ENCODE measurements at places on chromosomes 2 and 18. TPM values are rescaled to one million over a fixed set of nuclear protein-coding genes. Genes with fewer than 3 reads are reported as not detected.

GRCh38 chr2:227796045-227796711 lies 17.5 kb upstream of the CCL20 start:
- no peaks in the 10 kb centered on the region for H3K36me3 ChIP-seq
- H3K4me3 ChIP-seq = no peak overlapping the region
- H3K27ac ChIP-seq = no peak overlapping the region
- DNase-seq = no peak

The LCT gene
- total RNA-seq = 0.16 TPM

The OSBPL6 gene
- 3.3 TPM for total RNA-seq

- H3K4me1 ChIP-seq = no peaks in the 10 kb centered on the region
- DNase-seq = no peak
- no peak overlapping the region for H3K27ac ChIP-seq
- no peak overlapping the region for H3K4me3 ChIP-seq
- H3K36me3 ChIP-seq = no peaks in the 10 kb centered on the region
Measured at GRCh38 chr2:159953136-159953823, 109.1 kb downstream of the PLA2R1 start.

DNA sequence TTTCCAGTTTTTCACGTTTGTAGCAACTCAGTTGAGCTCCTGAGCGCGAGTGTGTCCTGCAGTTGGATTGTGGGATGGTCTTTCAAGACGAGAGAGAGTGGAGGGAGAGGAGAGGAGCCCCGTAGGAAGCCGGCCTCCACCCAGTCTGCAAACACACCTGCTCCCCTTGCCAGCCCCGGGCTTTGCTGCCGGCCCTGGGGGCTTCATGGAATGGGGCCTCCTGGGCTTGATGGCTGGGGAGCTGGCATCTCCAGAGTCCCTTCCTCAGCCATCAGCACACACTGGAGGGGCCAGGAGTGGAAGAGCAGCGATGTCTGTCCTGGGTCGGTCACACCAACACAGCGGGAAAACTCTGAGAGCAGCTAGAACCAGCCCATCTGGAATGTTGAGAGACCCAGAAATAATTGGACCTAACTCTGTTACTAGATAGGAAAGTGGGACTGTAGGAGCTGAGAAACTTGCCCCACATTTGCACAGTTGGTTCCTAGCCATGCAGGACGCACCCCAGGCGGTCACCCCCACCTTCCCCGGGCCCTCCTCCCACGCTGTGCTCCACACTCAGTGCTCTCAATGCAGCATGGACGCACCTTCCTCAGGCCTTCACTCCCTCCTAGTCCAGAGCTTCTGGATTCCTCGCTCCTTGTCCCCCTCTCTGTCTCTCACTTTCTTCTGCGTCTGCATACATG lies 69.6 kb downstream of the PTGR3 start:
- no peaks in the 10 kb centered on the region for H3K27me3 ChIP-seq
- no peak overlapping the region for H3K4me3 ChIP-seq
- H3K27ac ChIP-seq = no peak overlapping the region
- no peaks in the 10 kb centered on the region for H3K4me1 ChIP-seq

The ATOH8 gene
- total RNA-seq = not detected

DNA sequence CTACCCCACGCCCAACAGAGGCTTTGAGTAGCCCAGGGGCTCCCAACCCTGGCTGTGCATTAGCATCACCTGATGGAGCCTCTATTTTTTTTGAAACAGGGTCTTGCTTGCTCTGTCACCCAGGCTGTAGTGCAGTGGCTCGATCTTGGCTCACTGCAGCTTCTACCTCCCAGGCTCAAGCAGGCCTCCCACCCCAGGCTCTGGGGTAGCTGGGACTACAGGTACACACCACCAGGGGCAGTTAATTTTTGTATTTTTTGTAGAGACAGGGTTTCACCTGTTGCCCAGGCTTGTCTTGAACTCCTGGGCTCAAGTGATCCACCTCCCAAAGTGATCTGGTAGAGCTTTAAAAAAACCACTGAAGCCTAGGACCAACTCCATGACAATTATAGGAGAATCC lies 394.8 kb upstream of the ATP5MC3 start:
- peaks cover 13% of the 10 kb centered on the region for H3K27me3 ChIP-seq
- H3K36me3 ChIP-seq = no peaks in the 10 kb centered on the region
- H3K27ac ChIP-seq = no peak overlapping the region

All from activated CD4-positive, alpha-beta T cell treated with anti-CD3 and anti-CD28 coated beads for 36 hours (primary cell).